Natural killer cell (primary cell): ENCODE measurements at places on chromosomes 3 and 15. TPM values are rescaled to one million over a fixed set of nuclear protein-coding genes. Genes with fewer than 3 reads are reported as not detected.

The CCDC39 gene
- not detected for total RNA-seq

The ACOX2 gene
- not detected for total RNA-seq

The TMOD2 gene
- 1.6 TPM for total RNA-seq

The FETUB gene
- total RNA-seq: not detected

The C3orf70 gene
- total RNA-seq: 0.05 TPM

The CNTN4 gene
- total RNA-seq: not detected

The TRH gene
- not detected for total RNA-seq

The TNFSF10 gene
- total RNA-seq: 27.7 TPM

The FBN1 gene
- 0.33 TPM for total RNA-seq

The CPNE9 gene
- 0.49 TPM for total RNA-seq

The MKRN2OS gene
- total RNA-seq: not detected

- no peak for DNase-seq
These were observed 735.4 kb upstream of the GRM7 start for GRCh38 chr3:6125520-6125919.

- DNase-seq: no peak
These were observed 172.8 kb upstream of the PLSCR5 start for GRCh38 chr3:146777941-146778340.

DNA sequence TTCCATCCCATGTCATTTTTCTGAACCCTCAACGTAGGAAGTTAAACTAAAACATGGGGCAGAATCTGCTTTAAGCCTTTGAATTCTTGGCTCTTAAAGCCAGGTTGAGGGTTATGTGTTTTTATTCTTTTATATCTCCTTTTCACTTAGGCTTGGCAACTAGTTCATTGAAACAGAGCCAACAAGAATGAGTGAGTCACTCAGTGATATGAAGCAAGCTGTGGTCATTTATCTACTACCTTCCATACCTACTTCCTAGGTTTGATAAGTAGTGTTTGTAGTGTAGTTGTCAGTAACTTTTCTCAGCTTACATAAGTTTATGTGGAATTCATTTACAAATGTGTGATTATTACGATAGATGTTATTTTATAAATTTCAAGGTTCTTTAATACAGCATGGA is 67.4 kb downstream of the SNRPN start:
- no peak for DNase-seq

- DNase-seq: no peak
These were observed 89.3 kb downstream of the CCNL1 start for GRCh38 chr3:157070678-157070999.

- DNase-seq: no peak
These were observed 388 bp downstream of the DAPK2 start for GRCh38 chr15:64045774-64046420.

- no peak for DNase-seq
These were observed 31.7 kb downstream of the SPINK8 start for GRCh38 chr3:48301800-48302166.

GRCh38 chr3:184005941-184006507 is 11.7 kb downstream of the ABCC5 start:
- peak; percentile 38 for DNase-seq

DNA sequence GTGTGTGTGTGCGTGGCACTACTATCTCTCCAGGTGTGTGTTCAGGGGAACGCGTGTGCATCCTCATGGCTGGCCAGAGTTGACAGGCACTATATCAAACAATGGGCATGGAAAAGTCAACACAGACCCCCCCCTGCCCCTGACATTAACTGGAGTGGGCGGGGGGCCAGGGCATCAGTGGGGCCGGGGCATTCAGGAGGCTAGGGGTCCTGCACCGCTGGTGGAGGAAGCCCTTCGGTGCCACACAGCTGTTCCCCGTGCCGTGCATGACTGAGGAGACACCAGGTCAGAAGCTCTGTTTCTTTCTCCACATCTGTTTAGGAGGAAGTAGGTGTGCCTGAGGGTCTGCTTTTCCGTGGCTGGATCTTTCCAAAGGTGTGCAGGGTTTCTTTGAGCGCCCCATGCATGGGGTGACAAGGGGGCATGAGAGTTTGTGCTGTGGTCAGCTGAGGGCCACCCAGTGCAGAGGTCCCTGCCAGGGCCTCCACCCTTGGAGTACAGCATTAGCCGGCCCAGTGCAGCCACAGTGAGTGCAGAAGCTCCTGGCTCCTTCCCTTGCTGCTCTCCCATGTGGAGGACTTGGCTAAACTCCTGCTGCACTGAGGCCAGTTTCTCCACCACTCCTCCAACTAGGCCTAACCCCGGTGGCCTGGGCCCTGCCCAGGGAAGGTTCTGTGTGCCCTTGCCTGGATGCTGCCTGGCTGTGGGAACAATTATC is 7.5 kb downstream of the C3orf22 start:
- peak; percentile 7 for DNase-seq

DNA sequence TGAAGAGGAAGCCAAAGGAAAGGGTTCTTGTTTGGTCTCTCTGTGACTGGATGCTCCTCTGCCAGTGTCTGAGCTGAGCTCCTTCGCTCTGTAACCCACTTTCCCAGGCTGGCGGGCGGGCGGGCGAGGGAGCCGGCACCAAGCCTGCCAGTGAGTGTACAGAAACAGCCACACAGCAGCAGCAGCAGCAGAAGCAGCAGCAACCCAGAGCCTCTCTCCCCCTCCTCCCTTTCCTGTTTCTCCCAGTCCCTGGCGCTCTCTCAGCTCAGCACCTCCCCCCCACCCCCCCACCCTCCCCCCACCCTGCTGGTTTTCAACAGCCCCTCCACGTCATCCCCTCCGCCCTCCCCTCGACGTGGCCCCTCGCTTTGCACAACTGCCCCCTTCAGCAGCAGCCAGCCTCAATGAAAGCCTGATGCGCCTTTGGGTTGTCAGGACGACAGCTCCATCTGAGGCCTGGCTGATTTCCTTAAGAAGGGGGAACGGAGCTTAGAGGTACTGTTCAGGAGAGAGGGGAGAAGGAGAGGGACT is at the start of gene LSAMP:
Gene LSAMP (minus strand): TSS at position 177 of the 531 bp plus-strand sequence.
- DNase-seq: no peak

DNA sequence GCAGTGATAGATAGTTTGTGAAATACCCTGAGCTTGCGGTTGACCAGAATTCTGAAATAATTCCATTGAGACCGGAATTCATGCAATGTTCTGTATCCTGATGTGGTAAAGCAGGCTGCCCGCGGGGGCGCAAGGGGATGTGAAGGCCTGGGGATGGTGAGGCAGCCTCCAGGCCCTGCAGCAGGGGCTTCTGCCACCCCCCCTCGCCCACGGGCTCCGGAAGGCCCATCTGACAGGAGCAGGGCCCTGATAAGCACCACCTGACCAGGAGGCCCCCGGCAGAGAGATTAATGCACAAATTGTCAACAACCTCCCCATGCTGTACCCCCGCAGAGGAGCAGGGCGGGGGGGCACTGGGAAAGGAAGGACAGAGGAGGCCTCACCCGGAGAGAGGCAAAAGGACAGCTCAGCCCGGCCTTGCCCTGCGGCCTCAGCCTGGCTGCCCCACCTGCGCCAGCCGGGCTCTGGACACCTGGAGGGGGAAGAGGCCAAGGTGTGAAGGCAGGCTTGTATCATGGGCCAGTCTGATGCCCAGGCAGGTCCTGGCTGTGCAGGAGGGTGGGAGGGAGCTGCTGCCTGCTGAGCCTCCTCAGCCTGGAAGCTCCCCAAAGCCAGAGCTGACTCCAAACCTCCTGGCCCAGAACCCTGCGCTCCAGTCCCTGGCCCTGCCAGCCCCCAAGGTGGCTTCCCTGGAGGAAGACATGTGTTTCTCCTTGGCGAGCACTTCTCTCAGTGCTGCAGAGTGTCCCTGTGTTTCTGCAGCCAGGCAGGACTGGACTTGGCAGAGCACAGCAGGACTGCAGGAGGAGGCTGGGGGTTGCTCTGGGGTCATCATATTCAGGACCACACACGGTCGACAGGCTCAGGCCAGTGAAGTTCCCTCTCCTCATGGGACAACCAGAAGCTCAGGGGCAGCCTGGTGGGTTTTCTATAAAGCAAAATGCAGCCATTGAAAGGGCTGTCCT is 46.5 kb downstream of the RPN1 start:
- DNase-seq: no peak

GRCh38 chr3:80366808-80367548 is 599.2 kb upstream of the ROBO1 start:
- no peak for DNase-seq

DNA sequence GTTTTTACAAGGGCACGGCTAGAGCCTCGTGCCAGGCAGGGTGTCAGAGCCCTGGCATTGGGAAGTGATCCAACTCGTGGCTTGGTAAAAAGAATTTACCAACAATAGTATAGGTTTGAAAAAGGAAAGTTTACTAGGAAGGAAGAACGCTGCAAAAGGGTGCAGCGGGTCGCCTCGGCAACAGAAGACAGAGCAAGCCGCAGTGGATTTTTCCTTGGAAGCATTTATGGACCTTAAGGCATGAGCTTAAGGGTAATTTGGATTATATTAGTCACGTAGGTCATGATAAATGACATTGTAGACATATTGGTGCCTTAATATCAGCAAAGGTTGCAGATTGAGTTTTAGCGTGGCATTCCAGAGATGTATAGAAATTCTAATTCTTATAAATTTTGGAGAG is 163.4 kb upstream of the PPP2R3A start:
- no peak for DNase-seq

DNA sequence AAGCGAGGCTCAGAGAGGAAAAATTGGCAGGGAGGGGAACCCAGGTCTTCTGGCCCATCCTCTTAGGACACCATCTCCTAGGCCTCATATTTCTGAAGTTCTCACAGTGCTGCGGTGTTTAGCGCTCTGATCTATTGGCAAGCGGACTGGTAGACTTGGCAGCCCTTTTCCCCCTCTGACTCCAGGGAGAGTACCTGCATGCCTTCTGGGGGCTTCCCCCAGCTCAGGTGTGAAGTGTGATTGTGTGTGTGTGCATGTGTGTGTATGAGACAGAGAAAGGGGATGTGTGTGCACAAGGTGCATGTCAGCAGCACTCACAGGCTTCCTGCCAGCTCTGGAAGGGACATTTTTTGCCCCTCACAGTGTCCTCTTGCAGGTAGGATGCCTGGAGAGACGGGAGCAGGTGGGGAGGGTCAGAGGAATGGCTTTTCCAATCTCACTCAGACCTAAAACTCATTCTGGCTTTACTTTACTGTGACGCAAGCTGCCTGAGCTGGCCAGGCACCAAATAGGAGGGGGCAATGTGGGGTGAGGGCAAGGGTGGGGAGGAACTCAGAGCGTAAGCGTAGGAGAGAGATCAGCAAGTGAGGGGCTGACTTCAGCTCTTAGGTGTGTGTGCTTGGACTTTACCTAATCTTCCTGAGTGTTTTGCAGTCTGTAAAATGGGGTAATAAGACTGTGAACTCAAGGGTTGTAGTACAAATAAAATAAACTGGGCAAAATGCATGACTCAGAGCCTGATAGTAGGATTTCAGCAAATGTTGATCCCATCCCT is 4.0 kb upstream of the IL17RE start:
- DNase-seq: no peak

GRCh38 chr3:71133865-71134264 is 449.7 kb downstream of the FOXP1 start:
- no peak for DNase-seq

GRCh38 chr15:47718497-47719437 is 1.5 kb downstream of the SEMA6D start:
- no peak for DNase-seq

- DNase-seq: no peak
These were observed 8.5 kb upstream of the BDH1 start for GRCh38 chr3:197564097-197564843.

- DNase-seq: no peak
These were observed 5.0 kb upstream of the HES1 start for GRCh38 chr3:194130807-194131589.

- no peak for DNase-seq
These were observed 197.7 kb upstream of the GBE1 start for GRCh38 chr3:81958972-81959640.

DNA sequence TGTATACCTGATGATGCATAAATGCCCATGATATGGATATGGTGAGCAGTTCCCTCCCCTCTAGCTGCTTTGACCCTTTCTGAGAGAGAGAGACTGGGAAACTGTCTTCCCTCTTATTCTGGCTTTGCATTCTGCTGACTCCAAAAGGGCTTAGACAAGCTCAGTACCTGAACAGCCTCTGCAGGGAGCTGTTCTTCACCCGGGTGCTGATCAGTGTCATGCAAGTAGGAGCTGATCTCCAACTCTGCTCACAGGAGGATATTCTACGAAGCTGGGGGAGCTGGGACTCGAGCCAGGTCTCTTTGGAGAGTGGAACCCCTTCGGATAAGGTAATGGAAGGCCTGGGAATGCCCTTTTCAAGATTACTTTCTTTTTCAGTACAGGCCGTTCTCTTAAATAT is 237.1 kb downstream of the RYR3 start:
- no peak for DNase-seq

DNA sequence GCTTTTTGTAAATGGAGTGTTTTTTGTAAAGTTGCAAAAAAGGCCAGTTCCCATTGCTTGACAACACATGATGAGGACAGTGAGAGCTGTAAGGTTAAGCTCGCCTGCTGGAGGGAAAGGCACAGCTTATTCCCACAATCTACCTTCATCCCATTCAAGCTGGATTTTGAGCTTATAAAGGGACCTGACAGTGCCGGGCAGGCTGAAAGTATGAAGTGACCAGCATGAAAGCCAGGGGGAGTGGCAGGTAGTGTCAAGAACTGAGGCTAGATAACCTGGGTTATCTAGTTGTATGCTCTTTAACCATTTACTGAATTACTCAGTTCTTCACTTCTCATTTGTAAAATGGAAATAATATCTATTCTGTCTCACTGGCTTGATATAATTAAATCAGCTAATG is 52.3 kb upstream of the KPNA4 start:
- DNase-seq: no peak

DNA sequence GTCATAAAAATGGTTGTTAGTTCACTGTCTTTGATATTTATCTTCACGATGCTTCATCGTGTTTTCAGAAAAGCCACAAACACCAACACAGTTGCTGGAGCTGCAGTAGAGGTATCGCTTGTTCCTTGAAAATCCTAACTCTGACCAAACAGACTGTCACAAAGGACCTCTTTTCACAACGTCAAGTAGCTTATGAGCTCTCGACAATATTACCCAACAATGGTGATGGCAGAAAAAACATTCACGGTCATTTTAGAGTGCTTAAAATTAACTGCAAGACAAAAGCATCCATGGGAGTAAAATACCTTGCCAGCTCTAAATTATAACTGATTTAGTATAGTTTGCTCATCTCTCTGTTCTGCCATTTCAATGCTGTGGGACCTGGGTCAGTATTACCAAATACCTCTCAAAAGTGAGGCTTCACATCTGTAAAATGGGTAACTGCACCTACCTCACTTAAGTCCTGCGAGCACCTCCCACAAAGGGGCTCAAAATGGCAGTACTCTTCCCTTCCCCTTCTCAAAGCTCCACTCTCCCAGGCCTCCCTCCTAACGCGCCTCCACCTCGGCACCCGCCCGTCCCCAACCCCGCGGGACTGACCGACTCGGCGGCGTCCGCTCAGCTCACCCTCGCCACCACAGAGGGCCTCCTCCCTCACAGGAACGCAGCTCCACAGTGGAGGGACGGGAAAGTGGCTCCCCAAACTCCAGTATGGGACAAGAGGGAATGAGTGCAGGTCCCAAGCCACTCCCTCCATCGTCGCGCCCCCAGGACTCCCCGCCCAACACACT is 546 bp downstream of the TRIM59 start:
- DNase-seq: no peak

DNA sequence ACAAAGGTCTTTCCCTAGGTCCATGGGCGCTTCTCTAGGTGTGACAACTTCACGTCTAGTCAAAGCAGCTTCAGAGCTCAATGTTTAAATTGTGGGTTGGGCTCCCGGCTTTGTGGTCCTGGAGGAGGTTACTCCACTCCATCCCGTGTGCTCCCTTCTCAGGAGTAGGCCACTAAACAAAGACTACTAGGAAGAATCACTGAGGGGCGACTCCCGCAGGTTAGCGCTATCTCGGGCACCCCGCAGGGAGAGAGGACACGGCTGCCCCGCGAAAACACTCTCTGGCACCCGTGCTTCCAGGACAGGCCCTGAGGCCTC is 500 bp downstream of the PARP6 start:
- DNase-seq: no peak
